ENCODE measurements at places on chromosomes 4 and X. TPM values are rescaled to one million over a fixed set of nuclear protein-coding genes. Genes with fewer than 3 reads are reported as not detected.

Gene ALB
- 23.4 TPM for total RNA-seq

GRCh38 chr4:8644966-8645752, 52.6 kb downstream of the CPZ start:
- H3K4me3 ChIP-seq, result no peak overlapping the region
- no peaks in the 10 kb centered on the region for H3K27me3 ChIP-seq
- no peak for DNase-seq
- no peaks in the 10 kb centered on the region for H3K36me3 ChIP-seq

DNA sequence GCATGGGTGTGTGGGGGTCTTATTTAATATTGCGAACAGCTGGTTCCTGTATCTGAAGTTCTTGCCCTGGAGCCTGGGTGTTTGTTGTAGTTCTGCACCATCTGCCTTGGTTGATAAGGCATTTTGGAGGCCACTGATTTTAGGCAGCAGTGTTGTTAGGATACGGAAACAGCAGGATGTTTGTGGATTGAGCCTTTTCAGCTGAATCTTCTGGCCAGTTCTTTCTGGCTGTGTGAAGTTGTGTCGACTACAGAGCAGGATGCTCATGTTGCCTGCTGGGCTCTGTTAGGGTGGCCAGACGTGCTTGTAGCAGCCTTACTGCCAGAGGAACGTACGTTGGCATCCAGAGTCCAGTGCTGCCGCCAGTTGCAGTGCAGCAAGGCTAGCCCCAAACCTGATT, 134.2 kb downstream of the PTTG2 start:
- peak overlapping the region; percentile 86 for H3K27ac ChIP-seq
- peaks cover 32% of the 10 kb centered on the region for H3K36me3 ChIP-seq
- H3K4me3 ChIP-seq, result no peak overlapping the region
- no peak for DNase-seq
- H3K4me1 ChIP-seq, result peaks cover 11% of the 10 kb centered on the region
- no peaks in the 10 kb centered on the region for H3K27me3 ChIP-seq

Gene DOCK11
- 12.5 TPM for total RNA-seq

DNA sequence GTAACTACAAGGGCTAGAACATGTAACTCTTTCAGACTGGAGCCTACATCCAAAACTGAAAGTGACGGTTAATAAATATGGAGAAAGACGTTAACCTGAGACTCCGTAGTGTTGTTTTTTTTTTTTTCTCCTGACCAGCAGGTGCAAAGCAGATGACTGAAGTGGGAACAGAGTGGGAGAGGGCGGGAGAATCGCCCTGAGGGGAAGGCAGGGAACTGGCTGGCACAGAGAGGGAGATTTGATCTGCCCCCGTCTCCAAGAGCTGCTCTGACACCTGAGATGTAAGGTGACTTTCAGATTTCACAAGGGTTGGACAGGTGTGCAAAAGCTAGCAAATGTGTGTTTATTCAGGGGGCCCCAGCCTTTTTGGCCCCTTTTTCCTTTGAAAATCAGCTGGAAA, 180.2 kb downstream of the PALLD start:
- no peak overlapping the region for H3K4me3 ChIP-seq
- H3K4me1 ChIP-seq, result no peaks in the 10 kb centered on the region
- no peak for DNase-seq
- no peak overlapping the region for H3K27ac ChIP-seq

DNA sequence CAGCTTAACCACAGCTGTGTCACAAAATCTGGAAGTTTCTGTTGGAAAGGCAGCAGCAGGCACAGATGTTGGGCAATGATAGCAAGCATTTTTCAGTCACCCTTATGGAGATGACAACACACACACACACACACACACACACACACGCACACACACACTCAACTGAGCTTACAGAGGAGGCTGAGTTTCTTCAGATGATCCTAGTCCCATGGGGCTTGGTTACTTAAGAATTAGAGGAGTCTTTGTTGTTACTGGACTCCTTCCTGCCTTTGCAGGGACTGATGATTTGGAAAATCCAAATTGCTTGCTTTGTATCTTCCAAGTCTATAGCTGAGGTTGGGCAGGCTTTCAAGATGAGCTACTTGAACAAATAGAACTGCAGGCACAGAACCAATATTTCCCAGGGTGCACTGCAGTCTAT, 740.1 kb upstream of the PITX2 start:
- no peaks in the 10 kb centered on the region for H3K36me3 ChIP-seq
- DNase-seq, result no peak
- no peak overlapping the region for H3K27ac ChIP-seq
- no peaks in the 10 kb centered on the region for H3K4me1 ChIP-seq
- no peaks in the 10 kb centered on the region for H3K27me3 ChIP-seq

- H3K36me3 ChIP-seq, result peaks cover 20% of the 10 kb centered on the region
- H3K27me3 ChIP-seq, result no peaks in the 10 kb centered on the region
- H3K4me1 ChIP-seq, result no peaks in the 10 kb centered on the region
- no peak overlapping the region for H3K27ac ChIP-seq
These were observed 65.6 kb downstream of the MRPL1 start for GRCh38 chr4:77927991-77928925.

Measured in WTC11 (cell line).